ENCODE measurements at places on chromosomes 2 and 18. TPM values are rescaled to one million over a fixed set of nuclear protein-coding genes. Genes with fewer than 3 reads are reported as not detected.
A peak's percentile ranks its signal among the peaks of the same experiment; 100 is the strongest.

The IL1RN gene
- total RNA-seq = not detected

The RAB31 gene
- total RNA-seq = 54.4 TPM

The TRPM8 gene
- not detected for total RNA-seq

The ACMSD gene
- total RNA-seq = not detected

The MROH2A gene
- total RNA-seq = not detected

The EPHA4 gene
- total RNA-seq = 16.8 TPM

The NT5DC4 gene
- not detected for total RNA-seq

The GAREM1 gene
- total RNA-seq = 33.0 TPM

The NUP35 gene
- 8.7 TPM for total RNA-seq

The SNRNP200 gene
- 97.7 TPM for total RNA-seq

DNA sequence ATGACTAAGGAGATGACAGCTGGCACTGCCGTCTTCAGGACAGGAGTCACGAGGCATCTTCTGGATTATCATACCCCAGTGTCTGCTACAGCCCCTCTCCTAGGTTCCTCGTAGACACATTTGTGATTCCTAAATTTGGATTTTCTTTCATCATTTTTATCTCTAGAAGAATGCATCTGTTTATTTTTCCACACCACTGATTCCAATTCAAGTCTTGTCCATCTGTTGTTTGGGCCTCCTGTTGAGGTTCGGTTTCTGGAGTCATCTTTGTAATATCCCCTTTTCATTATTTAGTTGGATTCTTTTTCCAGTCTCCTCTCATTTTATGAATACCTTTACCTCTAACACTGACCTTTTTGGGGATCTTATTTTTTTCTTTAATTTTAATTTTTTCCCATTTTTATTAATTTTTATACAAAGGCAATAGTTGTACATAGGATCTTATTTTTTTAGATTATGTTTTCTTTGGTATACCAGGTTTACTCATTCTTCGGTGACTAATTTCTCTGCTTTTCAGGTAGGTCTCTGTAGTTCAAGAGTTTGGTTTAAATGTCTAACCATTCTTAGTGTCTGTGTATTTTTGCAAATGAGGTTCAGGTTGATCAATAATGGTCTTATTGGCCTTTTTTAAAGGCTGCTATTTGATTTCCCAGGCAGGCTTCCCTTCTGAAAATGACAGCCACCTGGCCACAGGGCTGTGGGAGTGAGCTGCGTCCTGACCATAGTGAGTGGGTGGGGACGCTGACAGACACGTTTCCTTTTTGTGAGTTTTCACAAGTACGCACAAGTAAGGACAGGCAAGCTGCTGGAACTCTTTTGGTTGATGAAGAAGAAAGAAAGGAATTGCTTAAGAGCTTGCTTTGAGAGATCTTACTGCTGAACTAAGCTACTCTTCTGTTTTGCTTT, 34.5 kb downstream of the FARP2 start:
- DNase-seq = no peak

GRCh38 chr2:80499095-80499494, 194.5 kb upstream of the LRRTM1 start:
- no peak for DNase-seq

- DNase-seq = no peak
Measured at GRCh38 chr2:207469451-207469850, 60.3 kb upstream of the CREB1 start.

DNA sequence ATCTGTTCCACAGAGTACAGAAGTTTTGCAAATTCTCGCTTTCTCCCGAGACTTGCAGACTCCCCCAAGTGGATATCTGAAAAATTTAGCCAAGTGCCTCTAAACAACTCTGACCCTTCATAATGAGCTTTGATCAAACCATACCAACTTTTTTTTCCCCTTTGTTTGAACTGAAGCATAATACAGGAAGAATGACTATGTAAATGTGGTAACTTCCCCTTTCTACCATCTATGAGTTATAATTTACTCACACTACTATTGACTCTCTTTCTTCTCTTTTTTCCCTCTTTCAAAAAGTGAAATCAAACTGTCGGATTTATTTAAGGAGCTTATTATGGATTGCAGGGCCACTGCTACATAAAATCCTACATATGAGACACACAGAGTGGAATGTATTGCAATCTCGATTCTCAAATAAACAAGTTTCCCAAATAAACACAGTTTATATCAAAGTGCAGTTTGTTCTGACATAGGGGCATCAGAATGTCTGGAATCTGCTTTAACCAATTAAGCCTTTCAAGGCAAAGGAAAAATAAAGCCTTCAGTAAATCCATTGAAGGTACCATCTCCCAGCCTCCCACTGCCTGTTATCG, 1.4 kb upstream of the ZNF804A start:
- DNase-seq = no peak

GRCh38 chr18:1513519-1513918, 608.8 kb downstream of the ADCYAP1 start:
- no peak for DNase-seq

DNA sequence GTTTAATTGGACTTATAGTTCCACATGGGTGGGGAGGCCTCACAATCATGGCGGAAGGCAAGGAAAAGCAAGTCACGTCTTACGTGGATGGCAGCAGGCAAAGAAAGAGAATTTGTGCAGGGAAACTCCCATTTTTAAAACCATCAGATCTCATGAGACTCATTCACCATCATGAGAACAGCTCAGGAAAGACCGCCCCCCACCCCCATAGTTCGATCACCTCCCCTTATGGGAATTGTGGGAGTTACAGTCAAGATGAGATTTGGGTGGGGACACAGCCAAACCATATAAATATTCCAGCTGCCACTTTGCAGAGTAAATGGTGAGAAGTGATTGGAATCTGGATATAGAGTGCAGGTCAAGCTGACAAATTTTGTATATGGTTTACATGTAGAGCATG, 187.4 kb downstream of the ARL4C start:
- no peak for DNase-seq

GRCh38 chr18:60228609-60229595, 143.7 kb downstream of the MC4R start:
- DNase-seq = no peak

DNA sequence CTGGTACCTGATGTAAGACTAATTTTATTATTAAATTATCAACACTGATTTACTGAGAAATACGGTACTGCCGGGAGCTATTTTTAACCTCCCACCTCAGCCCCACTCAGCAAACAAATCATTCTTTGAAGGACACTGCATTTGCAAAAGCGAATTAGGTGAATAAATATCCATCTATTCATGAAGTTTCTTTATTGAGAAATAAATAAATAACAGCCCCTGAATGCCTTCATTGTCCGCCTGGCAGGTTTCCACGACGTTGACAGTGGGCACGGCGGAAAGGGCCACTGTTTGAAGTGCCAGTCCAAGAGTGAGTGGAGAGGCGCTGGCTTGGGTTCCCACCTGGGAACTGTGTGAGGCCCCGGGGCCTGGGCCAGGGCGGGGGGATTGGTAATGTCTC, 15.7 kb downstream of the C1QL2 start:
- no peak for DNase-seq

DNA sequence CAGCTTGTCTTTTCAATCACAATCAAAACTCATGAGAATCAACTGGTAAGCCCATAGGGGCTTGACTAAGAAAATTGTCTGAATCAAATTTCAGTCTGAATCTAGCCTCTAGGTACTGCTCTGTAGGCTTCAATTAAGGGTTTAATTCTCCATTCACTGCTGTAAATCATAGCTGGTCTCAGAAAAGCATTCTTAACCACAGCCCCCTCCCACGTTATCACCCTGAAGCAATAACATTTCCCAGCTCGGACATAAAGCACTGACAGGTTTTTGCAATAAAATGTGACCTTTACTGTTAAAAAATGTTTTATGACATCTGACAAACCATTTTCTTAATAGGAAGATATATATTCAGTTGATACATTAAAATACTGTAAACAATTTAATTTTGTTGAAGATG, 55.0 kb downstream of the LRP1B start:
- DNase-seq = no peak

- DNase-seq = no peak
Measured at GRCh38 chr2:111145103-111145760, 24.5 kb downstream of the BCL2L11 start.

DNA sequence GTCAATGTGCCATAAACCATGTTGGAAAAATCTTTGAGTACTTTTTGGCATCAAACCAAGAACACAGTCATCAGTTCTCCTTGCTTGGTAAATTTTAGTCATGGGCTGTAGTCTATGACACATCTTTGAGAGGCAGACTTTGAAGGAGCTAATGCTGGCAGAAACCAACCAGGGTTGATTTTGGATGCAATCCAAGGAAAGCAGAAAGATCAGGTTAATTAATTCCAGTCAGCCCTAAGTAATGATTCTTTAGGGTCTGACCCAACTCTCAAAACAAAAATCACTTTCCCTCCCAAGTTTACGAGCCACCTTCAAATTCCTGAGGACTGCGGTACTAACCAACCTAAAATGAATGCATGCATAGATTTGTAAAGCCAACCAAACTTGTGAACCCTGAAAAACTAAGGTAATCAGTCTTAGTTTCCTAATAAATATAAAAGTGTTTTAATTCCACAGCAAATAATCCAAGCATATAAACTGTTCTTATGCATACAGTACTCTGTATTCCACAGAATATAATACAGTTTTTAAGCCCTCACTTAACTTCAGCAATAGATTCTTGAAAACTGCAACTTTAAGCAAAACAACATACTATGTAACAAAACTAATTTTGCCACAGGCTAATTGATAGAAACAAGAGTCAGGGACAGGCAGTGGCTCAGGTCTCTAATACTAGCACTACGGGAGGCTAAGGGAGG, 22.0 kb downstream of the AP1S3 start:
- no peak for DNase-seq

DNA sequence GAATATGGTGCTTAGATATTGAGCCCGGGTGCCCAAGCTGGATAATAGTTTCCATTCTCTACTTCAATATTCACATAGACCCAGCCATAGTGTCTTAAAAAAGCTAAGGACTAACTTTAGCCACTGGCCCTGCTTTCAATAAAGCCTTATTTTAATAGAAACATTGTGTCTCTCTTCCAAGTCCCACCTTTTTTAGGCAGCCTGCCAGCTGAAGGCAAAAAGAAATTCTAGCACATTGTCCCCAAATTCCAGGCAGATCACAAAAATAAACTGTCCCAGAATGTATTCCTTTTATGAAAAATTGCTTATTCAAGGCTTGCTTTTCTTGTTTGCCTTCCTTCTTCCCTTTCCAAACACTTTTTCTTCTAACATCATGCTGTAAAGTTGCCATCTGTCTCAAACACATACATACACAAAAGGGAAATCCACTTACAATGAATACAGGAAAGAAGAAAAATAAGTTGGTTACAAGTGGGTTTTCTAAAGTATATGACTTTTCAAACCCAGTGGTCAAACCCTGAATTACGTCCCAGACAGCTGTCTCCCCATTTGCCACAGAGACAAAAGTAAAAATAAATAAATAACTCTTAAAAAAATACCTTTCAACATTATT, 778.5 kb downstream of the BCL11A start:
- no peak for DNase-seq

GRCh38 chr2:181738563-181738962, 58.2 kb upstream of the NEUROD1 start:
- DNase-seq = no peak

DNA sequence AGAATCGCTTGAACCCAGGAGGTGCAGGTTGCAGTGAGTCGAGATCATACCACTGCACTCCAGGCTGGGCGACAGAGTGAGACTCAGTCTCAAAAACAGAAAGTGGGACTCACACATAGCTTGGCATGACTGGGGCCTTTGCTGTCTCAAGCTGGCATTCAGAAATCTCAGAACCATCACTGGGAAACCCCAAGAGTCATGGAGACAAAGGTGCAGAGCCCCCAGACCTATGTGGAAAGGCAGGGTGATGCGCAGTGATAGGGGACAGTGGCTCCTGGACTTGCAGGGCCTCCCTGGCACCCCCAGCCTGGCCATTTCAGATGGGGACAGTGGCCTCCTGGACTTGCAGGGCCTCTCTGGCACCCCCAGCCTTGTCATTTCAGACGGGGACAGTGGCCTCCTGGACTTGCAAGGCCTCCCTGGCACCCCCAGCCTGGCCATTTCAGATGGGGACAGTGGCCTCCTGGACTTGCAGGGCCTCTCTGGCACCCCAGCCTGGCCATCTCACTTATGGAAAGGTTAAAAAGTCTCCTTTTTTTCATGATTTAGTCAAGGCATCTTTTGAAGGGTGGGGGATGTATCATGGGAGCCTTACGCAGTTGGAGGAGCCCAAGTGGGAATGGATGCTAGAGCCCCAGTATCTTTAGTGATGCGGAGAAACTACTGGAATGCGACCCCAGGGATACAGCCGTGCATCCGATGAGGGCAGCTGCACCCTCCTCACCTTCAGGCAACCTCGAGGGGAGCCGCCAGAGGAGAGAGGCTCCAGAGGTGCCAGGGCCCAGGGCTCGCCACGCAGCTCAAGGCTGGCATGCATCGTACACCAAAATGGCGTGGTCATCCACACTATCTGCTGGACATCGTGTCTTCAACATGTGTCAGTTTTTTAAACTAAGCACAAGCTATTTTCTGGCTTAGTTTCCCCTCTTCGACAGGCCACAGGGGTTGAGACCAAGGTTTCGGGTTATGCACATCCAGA, 30.5 kb downstream of the ZNF516 start:
- no peak for DNase-seq

GRCh38 chr18:3184275-3184963, 35.3 kb downstream of the MYOM1 start:
- no peak for DNase-seq

- DNase-seq = no peak
Measured at GRCh38 chr2:168934826-168935225, 33.7 kb downstream of the G6PC2 start.

DNA sequence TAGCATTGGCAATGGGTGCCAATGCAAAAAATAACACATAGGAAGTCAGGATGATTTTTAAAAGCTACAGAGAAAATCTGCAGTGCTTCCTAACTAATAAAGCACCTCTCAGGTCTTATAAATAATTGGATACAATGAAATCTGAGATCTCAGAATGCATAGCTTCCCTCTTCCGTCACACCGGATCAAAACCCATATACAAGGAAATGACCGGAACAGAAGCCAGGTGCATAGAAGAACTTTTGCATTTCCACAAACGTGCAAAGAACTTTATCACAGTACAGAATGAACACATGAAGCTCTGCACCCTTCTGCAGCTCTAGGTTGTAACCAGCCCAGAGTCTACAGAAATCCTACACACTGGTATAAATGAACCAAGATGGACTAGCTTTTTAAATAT, 145.4 kb downstream of the TCF4 start:
- no peak for DNase-seq

DNA sequence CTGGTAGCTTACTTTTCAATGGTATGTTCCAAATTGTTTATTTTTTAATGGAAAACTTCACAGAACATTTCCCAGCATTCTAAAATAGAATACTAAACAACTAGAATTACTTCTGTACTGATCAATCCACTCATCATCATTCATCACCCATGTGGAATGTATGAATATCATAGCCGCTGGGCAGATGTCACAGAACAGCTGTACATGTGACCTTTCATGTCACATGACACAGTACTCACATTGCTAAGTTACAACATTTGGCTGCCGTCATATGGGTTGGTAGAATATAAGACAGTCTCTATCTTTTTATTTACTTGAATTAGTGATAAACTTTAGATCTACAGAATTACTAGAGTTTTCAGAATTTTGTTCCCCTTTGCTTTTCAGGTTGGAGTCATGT, 387.6 kb downstream of the ZEB2 start:
- DNase-seq = no peak

- DNase-seq = no peak
Measured at GRCh38 chr18:48826806-48827205, 124.0 kb downstream of the SMAD7 start.

GRCh38 chr18:47683774-47684173, 246.7 kb downstream of the SMAD2 start:
- no peak for DNase-seq

- DNase-seq = peak; percentile 7
Measured at GRCh38 chr2:240952496-240953246, 45.7 kb upstream of the SNED1 start.

GRCh38 chr2:217835931-217836891, 166.6 kb downstream of the TNS1 start:
- DNase-seq = peak; percentile 78

All from tibial nerve (tissue), 4 donors.